ENCODE measurements at places on chromosomes 12 and 14. TPM values are rescaled to one million over a fixed set of nuclear protein-coding genes. Genes with fewer than 3 reads are reported as not detected.

GRCh38 chr12:55932551-55932910, 1.6 kb downstream of the DGKA start:
- no peak for DNase-seq

DNA sequence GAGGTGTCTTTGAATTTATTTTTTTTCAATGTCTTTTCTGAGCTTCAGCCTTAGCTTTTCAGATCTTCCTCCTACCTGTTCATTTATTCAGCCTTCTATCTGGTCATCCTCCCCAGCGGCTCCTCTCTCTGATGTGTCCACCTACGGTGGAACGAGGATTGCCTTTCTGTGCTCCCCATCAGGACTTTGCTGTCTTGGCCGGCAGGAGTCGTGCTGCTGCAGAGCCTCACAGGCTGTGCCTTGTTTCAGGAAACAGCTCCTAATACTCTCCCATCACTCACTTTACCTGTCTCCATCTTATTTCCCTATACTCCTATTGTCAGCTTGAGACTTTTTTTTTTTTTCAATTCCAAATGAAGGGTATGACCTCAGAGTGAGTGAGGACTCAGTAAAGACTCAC, 76.9 kb downstream of the KICS2 start:
- DNase-seq: no peak

DNA sequence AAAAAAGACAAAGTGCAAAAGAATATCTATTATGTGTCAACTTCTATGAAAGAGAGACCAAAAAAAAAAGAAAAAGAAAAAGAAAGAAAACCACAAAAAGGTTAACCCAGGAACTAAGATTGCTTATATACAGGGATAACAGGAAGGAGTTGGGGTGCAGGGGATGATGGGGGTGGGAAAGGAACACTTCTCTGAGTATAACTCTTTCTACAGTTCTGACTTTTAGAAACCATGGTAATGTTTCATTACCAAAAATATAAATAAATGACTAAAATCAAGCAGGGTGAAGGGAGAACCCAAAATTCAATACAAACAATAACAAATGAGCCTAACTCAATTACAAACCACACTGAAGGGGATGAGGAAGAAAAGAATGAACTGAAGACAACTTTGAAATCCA, 9.1 kb downstream of the IFNG-AS1 start:
- no peak for DNase-seq

GRCh38 chr12:49651855-49652254, 28.5 kb downstream of the PRPF40B start:
- no peak for DNase-seq

Gene CEP83
- total RNA-seq: 8.4 TPM
